ENCODE measurements at places on chromosomes 12 and 14.

DNA sequence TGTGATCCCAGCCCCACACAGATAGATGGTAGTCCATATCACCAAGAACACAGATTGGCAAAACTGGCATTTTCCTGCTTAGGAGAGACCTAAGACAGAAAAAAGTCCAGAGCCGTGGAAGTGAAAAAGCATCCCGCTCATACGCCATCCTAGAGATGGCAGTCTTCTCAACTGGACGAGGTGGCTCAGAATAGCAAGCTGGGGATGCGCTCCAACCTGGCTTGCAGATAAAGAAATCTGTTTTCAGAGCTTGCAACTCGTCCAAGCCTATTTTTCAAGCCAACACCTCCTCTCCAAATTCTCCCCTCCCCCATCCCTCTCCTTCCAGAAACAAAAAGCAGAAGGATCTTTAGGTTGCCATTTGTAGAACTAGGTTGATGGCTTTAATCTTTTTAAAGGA is 74.3 kb upstream of the OTX2 start:
- no peak for DNase-seq

DNA sequence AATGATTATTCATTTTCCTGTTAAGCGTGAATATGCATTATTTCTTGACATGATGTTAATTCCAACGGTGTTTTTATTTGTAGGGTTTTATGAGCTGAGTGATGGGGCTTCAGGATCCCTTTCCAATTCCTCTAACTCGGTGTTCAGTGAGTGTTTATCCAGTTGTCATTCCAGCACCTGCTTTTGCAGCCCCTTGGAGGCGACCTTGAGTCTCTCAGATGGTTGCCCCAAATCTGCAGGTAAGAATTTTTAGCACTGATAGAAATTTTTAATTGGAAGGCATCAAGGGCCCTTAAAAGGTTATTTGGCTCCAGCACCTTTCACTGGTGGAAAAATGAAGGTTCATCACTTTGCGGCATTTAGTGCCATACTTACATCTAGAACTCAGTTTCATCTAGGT is 3.7 kb downstream of the DACT1 start:
- DNase-seq, result no peak

DNA sequence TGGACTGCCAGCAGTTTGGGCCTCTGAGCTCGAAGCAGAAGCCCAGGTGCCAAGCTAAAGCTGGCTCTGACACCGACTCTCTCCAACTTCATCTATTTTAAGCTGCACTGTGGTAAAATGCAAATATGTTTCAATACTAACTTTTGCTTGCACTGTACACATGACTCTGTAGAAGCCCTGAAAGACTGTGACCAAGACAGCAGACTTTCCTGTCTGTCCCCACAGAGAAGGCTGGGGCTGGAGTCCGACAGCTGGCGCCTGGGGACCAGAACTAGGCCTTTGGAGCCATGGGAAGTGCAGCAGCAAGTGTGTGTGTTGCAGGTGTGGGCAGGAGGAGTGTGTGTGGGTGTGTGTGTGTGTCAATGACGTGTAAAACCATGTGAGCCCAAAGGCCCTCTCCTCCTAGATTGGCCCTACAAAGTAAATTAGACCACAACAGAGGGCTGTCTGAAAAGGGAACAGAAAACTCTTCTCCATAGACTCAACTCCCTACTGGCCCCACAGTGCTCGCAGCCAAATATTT is 16.4 kb upstream of the RAB35 start:
- DNase-seq, result no peak

DNA sequence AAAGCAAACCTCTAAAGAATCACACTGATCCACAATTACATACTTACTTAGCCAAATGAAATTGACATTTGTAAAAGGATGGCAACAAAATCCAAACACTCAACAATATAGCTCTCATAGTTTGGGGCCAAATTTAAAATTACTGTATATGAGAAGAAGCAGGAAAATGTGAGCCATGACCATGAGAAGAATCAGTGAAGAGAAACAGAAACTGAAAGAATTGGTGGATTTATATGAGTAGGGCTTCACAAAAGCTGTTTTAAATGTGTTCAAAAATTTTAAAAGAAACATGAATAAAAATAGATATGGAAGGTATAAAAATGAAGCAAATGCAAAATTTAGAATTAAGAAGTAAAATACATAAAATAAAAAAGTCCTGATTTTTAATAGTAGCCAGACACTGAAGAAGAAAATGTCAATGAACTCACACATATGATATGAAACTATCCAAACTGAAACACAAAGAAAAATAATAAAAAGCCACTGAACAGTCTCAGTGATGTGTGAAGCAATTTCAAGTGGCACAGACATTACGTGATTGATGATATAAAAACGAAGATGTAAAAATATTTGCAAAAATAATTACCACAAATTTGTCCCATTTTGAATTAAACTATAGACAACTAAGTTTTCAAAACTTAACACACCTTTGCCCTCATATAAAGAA is 87.9 kb upstream of the MDGA2 start:
- no peak for DNase-seq

DNA sequence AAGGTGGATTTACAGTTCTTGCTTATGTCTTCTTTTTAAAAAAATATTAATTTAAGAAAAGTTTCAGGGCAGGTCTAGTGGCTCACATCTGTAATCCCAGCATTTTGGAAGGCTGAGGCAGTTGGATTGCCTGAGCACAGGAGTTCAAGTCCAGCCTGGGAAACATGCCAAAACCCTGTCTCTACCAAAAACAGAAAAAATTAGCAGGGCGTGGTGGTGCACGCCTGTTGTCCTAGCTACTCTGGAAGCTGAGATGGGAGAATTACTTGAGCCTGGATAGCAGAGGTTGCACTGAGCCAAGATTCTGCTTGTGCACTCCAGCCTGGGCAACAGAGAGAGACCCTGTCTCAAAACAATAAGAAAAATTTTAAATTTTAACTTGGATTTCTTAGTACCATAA is 5.4 kb upstream of the TAS2R46 start:
- DNase-seq, result no peak
